Stimulated activated CD4-positive, alpha-beta T cell treated with anti-CD3 and anti-CD28 coated beads, Interleukin-12 subunit alpha, Interleukin-12 subunit beta, amount 100 ng/mL, for 48 hours (primary cell): ENCODE measurements at places on chromosomes 7 and 10.

GRCh38 chr7:130821864-130822263 lies 87.9 kb upstream of the KLF14 start:
- no peak for DNase-seq

DNA sequence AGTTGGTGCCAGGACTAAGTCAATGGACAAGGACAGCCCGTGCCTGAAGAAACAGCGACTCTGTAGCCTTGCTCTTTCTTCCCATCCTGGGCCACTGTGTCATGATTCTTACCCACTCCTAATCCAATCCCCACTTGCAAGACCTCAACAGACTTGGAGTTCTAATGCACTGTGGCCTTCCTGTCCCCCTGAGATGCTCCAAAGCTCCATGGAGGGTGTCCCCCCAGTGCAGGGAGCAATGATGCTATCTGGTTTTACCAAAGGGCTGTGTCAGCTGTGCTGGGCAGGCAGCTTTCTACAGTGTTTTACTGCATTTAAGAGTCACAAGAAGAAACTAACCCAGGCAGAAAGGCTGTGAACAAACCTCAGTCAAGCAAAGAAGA lies 108.1 kb downstream of the PRKAG2 start:
- no peak for DNase-seq

DNA sequence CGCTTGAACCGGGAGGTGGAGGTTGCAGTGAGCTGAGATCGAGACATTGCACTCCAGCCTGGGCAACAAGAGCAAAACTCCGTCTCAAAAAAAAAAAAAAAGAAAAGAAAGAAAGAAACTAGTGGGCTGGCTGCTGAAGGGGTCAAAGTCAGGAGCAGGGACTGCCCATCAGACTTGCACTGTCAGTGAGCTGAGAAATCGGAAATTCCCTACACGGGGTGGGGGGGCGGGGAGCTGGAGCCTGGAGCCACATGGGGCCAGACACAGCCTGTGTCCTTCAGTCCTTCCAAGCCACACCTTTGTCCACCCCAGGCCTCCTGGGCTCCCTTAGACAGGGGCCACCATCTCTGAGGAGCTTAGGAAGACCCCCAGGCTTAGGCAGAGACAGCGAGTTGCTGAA lies 34.5 kb downstream of the SRRM3 start:
- no peak for DNase-seq

- DNase-seq: no peak
These were observed 230.4 kb downstream of the USP6NL start for GRCh38 chr10:11381023-11381422.

DNA sequence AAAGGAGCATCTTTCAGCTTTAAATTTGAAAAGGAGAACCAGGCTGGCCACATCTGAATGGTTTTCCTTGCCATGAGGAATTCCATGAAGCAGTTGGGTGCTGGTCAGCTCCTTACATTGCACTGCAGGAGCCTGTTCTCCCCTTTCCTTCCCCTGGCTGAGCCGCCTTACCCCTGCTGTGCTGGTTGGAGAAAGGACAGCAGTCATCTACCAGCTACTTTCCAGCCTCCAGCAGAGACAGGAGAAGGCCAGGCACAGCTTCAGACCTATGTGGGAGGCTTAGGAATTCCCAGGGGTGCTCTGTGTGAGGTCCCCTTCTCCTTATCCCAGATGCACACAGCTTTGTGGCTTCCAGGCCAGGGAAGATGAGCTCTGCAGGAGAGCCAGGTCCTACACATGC lies 4.7 kb downstream of the C10orf71 start:
- DNase-seq: no peak

DNA sequence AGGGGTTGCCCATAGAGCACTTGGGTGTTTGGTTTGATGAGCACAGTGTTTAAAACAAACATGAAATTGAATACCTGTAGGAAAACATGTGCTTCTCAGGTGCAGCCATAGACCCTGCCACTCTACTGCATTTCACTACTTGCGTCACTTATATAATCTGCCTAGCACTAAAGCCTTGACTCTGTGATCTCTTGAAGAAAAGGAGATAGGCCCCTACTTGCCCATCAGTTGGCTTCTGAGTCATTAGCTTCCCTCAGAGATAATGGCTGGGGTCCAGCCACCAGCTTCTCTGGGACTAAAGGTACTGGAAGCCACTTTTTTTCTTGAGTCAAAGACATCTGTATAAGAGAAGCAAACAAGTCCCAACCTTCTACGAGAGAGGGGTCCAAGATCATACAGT lies 45.9 kb upstream of the BTRC start:
- DNase-seq: no peak

DNA sequence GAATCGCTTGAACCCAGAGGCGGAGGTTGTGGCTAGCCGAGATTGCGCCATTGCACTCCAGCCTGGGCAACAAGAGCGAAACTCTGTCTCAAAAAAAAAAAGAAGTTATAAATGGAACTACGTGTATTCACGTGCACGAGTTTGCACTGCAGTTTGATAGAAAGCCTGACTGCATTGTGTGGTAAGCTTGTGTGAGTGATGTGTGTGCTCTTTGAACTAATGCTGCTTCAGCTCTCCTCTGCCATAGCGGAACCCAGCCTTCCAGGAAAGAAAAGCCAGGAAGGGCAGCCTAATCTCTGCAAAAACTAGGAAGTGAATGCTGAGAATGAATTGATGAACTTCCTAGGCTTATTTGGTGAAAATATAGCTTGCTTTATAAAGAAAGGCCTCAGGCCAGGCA lies 15.6 kb upstream of the MKRN1 start:
- DNase-seq: no peak

- DNase-seq: no peak
These were observed 330.3 kb downstream of the HGF start for GRCh38 chr7:81439591-81439990.

GRCh38 chr7:15648461-15648961 lies 38.0 kb downstream of the MEOX2 start:
- no peak for DNase-seq

- DNase-seq: no peak
These were observed 56.0 kb downstream of the BPGM start for GRCh38 chr7:134702366-134703240.

DNA sequence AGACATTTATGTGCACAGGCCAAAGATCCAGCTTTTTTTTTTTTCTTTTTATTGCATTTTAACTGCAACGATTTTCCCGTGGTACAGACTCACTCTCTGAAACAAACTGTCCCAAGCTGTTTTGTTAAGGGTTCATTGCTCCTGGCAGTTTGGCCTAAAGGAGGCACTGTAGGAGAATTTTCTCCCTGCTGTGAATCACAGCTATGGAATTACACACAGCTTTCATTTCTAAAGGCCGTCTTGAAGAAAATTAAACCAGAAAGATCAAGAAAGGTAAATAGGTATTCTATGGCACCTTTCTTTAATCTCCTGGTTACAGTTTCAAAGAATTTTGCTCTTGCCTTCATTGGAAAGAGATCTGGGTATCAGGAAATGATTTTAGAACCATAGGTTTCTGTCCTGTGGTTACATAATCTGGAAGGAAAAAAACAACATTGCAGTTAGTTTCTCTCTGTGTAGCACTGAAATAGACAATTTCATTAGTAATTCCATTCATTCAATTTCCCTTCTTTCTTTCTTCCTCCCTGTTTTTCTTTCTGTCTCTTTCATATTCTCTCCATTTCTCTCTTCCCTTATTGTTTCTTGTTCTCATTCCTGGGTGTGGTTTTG lies 51.2 kb downstream of the PDK4 start:
- no peak for DNase-seq

GRCh38 chr7:17626235-17626634 lies 314.1 kb downstream of the SNX13 start:
- DNase-seq: no peak

GRCh38 chr7:27901028-27901760 lies 161.2 kb downstream of the TAX1BP1 start:
- no peak for DNase-seq

DNA sequence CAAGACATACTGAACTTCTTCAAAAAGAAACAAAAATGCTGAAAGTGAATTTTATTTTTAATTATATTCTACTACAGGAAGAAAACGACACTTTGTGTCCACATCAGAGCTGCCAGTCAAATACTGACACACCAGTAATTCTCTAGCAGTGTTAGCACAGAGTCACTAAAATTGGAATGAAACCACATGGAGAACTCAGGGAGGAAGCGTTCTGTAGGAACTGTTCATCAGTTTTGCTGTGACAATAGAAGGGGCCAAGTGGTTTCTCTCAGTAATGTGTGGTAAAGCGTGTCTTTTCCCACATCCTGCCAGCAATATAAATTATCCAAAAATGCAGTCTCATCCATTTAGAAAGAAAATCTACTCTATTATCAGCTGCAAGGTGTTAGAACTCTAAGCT lies 683.3 kb downstream of the GRM8 start:
- DNase-seq: no peak

- DNase-seq: no peak
These were observed 102.7 kb downstream of the PDGFA start for GRCh38 chr7:416761-417624.

GRCh38 chr7:135617781-135618180 lies 44.5 kb upstream of the STMP1 start:
- DNase-seq: no peak
